Stimulated activated CD8-positive, alpha-beta memory T cell treated with anti-CD3 and anti-CD28 coated beads, Interleukin-7, amount 100 ng/mL, for 48 hours (primary cell): ENCODE measurements at places on chromosomes 11 and 22.
A peak's percentile ranks its signal among the peaks of the same experiment; 100 is the strongest.

DNA sequence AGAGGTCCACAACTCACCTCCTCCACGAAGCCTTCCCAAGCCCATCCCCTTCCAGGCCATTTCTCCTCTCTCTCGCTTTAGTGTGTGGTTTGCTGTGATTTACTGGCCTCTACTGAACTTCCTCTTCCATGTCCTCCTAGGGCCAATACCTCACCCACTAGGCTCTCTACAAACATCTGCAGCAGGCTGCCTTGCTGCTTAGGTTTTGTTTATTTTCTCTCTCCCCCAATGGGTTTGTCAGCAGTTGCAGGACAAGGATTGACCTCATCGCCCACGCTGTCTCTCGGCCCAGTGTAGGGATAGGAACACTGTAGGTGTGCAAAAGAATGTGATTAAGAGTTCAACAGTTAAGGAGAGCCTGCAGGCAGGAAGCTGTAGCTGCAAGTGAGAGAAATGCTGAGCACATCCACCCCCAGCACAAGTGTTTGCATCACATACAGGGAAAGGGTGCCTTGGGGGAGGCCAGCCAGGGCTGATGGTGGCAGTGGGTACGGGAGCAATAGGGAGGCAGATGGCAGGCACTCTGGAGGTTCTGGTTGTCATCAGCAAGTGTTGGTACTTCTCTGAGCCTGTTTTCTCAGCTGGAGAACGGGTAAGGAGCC is 1.4 kb downstream of the PC start:
- no peak for DNase-seq

DNA sequence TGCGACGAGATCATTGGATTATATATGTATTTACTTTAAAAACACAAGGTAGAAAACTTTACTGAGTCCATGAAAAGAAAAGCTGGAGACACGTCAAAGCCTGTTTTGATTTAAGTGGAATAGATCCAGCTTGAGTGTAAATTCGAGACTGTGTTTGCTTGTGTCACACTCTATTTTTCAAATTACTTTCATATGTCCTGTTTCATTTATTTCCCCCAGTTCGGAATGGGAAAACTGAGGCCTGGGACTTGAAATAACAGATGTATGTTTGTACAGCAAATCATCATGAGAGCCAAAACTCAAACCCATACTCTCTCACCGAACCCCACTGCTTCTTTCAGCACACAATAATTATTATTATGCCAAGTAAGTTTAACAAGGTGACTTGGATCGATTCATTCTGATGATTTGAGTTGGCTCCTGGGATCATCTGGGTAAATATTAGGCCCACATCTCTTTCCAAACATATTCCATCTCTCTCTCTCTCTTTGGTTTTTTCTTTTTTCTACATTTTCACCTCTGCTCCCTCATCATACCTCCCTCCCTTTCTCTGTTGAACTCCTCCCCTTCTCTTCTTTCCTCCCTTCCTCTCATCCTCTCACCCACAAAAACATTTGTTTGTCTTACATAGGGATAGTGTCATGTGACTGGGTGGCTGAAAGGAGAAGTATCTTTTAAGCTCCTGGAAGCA is 21.2 kb downstream of the FZD4 start:
- DNase-seq: no peak

DNA sequence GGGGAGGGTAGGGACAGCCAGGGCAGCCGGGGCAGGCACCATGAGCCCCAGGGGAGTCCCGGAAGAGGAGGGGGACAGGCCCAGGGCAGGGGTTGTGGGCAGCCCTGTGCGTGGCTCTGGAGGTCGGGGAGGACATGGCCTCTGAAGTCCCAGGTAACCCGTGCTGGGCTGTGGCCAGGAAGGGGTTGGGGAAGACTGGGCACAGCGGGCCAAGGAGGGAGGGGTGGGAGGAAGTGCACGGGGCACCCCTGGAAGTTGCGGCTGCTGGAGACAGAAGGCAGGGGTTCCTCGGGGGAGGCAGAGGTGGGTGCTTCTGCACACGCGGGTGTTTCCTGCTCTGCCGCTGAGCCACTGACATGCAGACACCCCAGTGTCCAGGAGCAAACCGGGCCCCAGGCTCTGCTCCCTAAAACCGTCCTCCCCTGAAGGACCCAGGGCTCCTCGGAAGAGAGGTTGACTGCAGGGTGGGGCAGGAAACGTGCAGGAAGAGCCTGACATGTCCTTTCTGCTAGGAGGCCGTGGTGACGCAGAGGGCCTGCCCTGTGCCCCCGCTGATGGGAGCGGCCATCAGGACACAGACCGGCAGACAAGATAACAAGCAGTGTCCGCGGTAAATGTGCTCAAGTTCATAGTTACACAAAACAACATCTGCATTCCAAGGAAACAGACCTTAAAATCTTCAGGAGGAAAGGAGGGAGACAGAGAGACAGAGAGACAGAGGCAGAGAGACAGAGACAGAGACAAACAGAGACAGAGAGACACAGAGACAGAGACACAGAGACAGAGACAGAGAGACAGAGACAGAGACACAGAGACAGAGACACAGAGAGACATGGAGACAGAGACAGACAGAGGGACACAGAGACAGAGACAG is 5.7 kb downstream of the TNNI2 start:
- DNase-seq: no peak

DNA sequence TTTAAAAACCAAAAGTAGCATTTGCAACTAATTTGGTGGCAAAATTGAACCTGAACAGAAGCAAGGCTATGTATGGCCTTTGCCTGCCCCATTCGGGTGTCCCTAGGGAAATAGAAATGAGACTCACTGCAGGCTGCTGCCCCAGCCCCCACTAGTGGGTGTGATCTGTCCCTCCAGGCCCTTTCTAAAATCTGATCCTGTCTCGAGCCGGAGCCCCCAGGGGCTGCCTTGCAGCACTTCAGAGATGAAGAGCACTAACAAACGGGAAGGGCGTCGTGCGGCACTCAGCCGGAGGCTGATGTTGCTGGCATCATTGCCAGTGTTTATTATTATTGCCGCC is 43.2 kb downstream of the CD82 start:
- no peak for DNase-seq

- no peak for DNase-seq
Observed at GRCh38 chr11:9716275-9717039, 52.6 kb downstream of the SWAP70 start.

GRCh38 chr22:43796567-43796966 is 15.5 kb downstream of the EFCAB6 start:
- DNase-seq: no peak

- DNase-seq: no peak
Observed at GRCh38 chr11:77598195-77598594, 8.4 kb downstream of the AQP11 start.

- no peak for DNase-seq
Observed at GRCh38 chr11:94169930-94170545, 41.4 kb downstream of the PANX1 start.

- DNase-seq: no peak
Observed at GRCh38 chr11:61913699-61914395, 3.5 kb downstream of the RAB3IL1 start.

- DNase-seq: no peak
Observed at GRCh38 chr11:66885950-66886440, 29.1 kb downstream of the LRFN4 start.

DNA sequence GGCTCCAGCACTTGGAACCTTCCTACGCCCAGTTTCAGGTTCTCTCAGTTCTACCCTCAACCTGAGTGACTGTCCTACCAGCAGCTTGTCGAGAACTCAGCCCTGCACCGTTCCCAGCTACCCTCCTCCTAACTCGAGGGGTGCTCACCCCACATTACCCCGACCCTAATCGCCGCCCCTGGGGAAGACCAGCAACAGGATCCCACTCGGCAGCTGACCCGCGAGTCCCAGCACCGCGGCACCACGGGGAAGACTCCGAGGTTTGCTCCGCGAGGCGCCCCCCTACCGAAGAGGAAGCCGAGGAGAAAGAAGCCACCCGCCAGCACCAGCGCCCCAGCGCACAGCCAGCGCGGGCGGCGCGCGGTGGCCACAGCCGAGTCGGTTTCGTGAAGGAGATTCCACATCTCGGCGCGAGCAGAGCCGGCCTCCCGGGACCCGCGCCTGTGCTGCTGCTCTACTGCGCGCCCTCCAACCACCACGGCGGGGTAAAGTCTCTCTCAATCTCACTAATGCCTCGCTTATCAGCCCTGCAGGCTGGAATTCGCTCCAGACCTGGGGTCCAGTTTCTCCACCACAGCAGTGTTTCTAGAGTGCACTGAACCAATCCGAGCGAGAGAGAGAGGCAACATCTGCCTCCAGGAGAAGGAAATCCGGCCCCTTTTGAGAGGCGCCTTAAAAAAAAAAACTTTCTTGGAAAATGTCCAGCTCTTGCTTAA is at the start of gene FOLH1:
FOLH1 (minus strand) TSS at position 597 of the 716 bp plus-strand sequence; CDS start at position 404, 193 bp downstream.
- no peak for DNase-seq

GRCh38 chr11:60831143-60831500 is 10.8 kb upstream of the CCDC86 start:
- peak; percentile 64 for DNase-seq

DNA sequence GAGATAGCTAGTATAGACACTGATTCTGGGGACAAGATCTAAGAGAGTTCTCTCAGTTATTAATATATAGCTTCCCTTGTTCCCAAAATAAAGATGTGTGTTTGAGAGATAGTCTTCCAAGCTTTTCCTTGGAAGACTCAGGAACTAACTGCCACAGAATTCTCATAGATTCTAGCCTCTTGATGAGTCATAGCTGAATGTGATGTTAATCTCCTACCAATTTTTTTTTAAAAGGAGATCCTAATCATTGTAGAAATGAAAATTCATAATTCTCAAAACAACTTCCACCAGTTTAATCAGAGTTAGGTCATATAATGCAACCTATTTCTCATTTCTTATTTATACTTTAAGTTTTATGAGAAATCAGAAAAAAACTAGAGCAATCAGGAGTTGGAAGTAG is 148.8 kb downstream of the JRKL start:
- no peak for DNase-seq

- no peak for DNase-seq
Observed at GRCh38 chr11:17413414-17414316, 25.2 kb upstream of the KCNJ11 start.

DNA sequence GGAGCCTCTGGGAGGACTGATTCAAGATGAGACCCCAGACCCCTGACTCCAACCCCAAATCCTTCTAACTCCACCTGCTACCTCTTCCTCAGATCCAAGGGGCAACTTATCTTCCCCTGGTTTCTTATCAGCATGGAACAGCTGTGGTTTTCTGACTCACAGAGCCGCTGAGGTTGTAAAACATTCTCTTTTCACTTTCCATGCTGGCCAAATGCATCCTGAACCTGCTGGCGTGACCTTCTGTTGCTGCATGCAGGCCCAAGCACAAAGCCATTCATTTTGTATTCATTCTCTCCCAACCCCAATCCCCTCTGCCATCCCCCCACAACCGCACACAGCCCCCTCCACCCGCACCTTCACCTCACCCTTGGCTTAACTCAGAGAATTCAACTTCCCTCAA is 70.3 kb downstream of the SEZ6L start:
- no peak for DNase-seq

- no peak for DNase-seq
Observed at GRCh38 chr22:31162015-31162765, 2.2 kb downstream of the RNF185 start.

- no peak for DNase-seq
Observed at GRCh38 chr11:35035894-35036408, 103.0 kb upstream of the CD44 start.

GRCh38 chr11:63937713-63938478 is 906 bp upstream of the NAA40 start:
- DNase-seq: no peak

- no peak for DNase-seq
Observed at GRCh38 chr11:125431481-125431880, 64.6 kb downstream of the FEZ1 start.

- no peak for DNase-seq
Observed at GRCh38 chr22:45211848-45212247, 28.8 kb downstream of the KIAA0930 start.

DNA sequence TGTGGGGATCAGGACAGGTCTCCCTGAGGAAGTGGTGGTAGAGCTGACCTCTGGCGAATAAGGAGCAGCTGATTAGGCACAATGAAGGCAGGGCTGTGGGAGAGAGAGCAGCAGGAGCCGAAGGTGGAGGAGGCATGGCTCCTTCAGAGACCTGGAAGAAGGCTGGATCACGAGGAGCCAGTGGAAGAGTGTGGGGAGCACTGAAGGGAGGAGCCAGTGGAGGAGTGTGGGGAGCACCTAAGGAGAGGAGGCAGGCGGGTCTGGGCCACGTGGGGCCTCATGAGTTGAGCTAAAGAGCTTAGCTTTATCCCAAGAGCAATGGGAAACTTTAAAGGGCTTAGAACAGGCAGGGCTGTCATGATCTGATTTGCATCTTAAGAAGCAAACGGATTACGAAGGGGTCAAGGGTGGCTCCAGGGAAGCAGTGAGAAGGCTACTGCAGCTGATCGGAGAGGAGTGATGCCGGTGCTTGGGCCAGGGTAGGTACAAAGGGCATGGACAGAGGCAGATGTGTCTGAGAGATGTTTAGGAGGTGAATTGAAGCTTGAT is 44.9 kb upstream of the EIF3D start:
- DNase-seq: no peak

GRCh38 chr11:19790831-19791552 is 78.4 kb downstream of the NAV2 start:
- DNase-seq: no peak
